ENCODE measurements at places on chromosomes 16 and 17.

DNA sequence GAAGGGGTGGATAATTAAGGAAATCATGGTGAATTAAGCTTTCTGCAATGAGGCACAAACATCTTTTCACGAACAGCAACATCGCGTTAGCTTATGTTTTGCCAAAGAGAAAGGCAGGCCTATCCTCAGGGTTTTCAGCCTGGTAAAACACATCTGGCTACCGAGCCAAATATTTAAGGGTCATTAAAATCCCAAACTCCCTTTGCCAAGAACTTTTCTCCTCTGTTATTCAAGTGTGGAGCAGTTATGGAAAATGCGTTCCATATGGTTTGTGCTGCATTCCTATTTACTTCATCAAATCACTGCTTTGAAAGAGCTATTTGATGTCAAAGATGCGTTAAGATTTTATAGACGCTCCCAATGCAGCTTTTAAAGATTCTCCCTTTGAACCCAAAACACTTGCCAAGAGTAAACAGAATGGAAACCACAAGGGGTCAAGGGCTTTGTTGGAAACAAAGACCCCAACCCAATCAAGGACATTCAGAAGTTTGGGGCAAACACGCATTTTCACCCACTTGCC is 308.3 kb upstream of the CDH5 start:
- DNase-seq: peak; percentile 38

DNA sequence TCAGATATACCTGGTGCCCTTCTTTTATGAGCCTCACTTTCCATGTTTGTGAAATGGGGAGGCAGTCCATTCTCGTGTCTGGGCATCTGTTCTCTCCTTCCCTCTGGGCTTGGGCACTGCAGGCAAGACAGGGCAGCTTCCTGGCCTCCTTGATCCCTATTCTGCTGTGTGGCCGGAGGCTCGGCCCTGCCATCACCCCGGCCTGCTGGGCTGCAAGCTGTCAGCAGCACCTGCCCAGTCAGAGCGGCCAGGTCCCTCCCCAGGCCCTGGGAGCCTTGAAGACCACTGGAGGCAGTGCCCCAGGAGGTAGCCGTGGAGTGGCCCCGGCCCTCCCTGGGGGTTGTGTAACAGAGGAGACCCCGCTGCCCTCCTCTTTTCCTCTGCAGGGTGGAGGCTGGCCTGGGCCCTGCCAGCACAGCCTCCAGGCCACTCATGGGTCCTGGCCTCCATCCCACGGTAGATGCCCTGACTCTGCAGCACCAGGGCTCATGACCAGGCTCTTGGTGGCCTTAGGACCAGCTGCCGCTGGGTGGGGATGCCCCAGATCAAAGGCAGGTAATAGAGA is 9.2 kb downstream of the KCNJ12 start:
- no peak for DNase-seq

DNA sequence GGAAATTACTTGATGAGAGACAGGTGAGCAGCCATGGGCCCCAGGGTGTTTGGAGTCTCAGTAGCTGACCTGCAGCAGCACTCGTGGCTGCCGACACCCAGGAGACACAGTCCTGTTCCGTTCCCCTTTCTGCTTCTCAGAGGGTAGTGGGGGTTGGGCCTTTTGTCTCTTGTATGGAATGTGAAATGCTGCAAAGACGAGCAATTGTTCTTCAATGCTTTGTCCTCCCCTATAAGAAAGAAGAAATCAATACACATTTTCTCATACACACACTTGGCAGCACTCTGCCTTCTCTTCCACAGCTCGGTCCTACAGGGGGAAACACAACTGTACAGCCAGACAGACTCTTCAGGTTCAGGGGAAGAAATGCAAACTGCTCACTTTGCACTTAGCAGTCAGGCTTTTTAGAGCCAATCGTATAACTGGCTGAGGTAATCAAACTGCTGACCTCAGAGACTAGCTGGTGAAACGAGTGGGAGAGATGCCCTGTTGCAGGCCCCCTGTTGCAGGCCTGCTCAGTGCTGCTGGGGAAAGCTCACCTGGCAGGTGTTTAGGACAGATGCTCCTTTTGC is 96.7 kb downstream of the AATF start:
- DNase-seq: no peak

DNA sequence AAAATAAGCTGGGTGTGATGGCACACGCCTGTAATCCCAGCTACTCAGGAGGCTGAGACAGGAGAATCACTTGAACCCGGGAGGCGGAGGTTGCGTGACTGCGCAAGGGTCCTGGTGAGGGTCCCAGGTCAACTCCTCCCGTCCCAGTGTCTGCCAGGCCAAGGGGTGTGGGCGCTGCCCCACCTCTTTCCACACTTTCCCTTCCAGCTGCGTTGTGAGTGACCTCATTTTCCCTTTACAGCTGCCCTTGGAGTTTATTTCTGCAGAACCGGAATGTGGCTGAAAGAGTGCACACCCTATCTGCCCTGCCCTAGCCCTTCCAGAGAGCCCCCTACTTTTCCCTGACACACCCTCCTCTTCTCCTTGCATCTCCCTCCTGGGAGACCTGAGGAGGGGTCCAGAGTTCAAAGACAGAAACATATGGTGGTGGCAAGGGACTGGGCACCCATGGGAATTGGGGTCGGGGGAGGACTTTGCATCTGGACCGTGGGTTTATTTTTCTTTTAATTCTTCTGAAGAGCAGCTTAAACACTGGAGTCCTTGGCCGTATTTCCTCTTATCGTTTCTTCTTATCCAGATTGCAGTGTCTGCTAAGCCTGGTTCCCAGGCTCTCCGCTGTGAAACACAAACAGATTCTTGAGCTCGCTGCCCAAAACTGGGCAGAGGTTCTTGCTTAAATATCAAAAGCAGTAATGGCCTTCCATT is 20.9 kb downstream of the MRC2 start:
- no peak for DNase-seq

DNA sequence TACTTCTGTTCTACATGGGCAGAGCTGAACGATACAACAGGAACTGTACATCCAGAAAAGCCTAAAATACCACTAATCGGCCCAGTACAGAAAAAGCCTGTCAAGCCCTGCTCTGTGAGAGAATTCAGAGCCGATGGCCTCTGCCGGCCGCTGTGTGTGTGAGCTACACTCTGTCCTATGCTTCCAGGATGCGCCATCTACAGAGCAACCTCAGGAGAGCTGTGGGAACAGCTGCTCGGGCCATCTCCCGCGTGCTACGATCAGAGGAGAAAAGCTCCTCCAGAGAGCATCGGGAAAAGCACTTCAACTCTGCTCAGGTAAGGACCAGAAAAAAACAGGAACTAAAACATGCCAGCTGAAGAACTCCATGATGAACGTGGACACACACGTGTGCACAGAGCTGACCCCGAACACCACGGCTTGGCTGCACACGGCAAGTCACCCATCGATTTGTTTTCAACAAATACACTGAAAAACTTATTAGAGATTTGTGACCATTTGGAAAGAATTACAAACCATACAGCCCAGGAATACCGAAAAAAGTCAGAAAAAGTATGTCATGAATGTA is 115.9 kb downstream of the ANKRD11 start:
- DNase-seq: peak; percentile 50

- DNase-seq: no peak
These were observed 7.3 kb upstream of the SMG1 start for GRCh38 chr16:18933501-18933900.

DNA sequence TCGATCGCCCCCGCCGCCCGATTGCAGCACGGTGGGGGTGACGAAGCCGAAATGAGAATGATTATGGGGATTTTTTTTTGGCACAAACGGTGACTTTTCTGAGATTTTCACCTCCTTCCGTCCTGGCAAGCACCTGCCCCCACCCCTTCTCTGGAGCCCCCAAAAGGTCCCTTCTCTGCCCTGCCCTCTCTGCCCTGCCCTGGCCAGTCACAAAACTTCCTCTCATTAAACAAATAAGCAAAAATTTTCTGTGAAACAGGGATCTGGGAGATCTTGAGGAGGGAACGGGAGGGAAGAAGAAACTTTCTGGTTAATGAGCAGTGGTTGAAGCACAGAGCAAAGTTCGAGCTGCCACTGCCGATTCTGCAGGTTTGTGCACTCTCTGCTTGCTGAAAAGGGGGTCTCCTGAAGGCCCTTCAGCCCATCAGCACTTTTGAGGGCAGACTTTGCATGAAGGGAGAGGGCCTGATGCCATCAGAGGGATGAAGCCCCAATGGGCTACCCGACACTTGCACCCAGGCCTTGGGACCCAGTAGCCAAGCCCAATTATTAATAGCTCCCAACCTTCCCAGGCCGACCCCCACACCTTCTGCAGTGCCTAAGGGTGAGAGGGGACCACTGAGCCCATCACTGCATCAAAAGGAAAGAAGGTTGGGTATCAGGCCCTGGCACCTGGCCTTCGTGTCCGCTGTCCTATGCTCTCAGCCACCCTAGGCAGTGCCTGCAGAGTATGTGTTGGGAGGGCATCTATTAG is 1.0 kb upstream of the HOXB8 start:
- DNase-seq: no peak

GRCh38 chr17:80762076-80762475 is 217.4 kb downstream of the RPTOR start:
- no peak for DNase-seq

DNA sequence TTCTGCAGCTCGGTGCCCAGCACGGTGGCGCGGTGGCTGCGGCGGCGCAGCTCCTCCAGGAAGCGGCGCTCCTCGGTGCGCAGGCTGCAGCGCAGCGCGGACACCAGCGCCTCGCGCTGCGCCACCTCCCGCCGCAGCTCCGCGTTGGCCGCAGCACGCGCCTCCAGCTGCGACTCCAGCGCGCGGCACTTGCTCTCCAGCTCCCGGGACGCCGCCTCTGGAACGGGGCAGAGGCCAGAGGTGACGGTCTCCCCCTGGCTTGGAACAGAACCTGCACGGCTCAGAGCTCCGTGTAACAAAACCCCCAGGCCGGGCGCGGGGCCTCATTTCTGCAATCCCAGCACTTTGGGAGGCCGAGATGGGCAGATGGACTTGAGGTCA is 13.2 kb upstream of the CLUH start:
- DNase-seq: no peak

GRCh38 chr16:13781169-13781564 is 138.8 kb upstream of the ERCC4 start:
- peak; percentile 34 for DNase-seq

DNA sequence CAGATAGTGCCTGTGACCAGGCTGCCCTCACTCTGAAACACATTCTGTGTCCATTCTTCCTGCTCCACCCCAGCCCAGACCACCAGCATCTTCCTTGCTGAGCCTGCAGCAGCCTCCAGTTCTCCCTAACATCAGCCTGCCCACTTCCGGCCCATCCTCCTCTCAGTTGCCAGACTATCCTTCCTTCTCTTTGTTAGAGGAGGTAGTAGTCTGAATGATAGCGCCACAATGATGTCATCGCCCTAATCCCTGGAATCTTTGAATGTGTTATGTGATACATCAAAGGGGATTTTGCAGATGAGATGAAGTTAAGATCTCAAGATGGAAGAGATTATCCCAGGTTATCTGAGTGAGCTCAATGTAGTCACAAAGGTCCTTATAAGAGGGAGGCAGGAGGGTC is 3.2 kb upstream of the ZDHHC1 start:
- no peak for DNase-seq

- DNase-seq: no peak
These were observed 11.1 kb upstream of the ATP2C2 start for GRCh38 chr16:84357191-84357651.

DNA sequence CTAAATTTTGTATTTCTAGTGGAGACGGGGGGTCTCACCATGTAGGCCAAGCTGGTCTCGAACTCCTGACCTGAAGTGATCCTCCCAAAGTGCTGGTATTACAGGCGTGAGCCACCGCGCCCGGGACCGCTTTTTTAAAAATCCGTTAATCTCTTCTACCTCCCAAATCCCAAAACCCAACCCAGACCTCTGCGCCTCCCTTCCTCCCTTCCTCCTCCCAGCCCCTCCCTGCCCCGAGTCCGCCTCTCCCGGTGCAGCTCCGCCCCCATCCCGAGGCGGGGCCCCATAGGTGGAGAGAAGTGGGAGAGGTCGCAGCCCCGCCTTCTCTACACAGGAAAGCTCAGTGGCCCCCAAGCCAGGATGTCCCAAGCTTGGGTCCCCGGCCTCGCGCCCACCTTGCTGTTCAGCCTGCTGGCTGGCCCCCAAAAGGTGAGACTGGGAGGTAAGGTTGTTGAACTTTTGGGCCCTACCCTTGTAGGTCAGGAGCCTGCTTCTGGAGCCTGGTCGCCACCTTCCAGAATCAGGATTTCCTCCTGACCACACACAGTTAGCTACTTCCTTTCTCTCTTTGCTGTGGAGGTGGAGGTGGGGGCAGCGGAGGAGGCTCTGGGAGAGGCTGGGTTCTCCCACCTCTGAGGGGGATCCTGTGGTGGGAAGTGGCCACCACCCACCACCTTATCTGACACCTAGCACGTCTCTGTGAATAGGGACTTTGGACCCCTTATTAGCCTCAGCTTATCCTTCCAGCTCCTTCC is at the start of gene TMEM92:
Gene TMEM92 (plus strand): TSS at position 325 of the 755 bp plus-strand sequence. CDS start 36 bp downstream, at position 361.
- DNase-seq: no peak

GRCh38 chr17:6994666-6995256 is 1.1 kb upstream of the ALOX12 start:
- no peak for DNase-seq

DNA sequence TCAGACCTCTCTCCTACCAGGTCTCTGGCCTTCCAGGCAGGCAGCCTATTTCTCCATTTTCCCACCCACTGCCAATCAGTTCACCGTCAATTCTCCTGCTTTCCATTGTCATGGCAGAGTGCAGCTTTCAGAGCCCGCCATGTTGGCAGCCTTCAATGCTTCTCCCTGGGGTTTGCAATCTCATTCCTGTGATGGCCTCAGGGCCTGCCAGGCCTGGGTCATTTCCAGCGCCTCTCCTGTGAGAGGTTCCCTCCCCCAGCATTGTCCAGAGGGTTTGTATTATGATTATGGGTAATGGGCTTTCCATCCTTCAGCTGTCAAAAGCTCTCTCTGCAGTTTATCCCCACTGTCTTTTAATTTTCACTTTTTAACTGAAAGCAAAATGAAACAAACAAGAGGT is 716.6 kb upstream of the CDH8 start:
- no peak for DNase-seq

GRCh38 chr17:37706446-37706845 is 38.4 kb downstream of the HNF1B start:
- DNase-seq: no peak

GRCh38 chr17:19378416-19379360 is at the start of gene MAPK7:
Gene MAPK7, plus strand, starts transcription at chr17:19378498. Its CDS starts 403 bp downstream, at chr17:19378901.
- no peak for DNase-seq

- no peak for DNase-seq
These were observed 26.0 kb downstream of the PITPNC1 start for GRCh38 chr17:67403065-67403464.

DNA sequence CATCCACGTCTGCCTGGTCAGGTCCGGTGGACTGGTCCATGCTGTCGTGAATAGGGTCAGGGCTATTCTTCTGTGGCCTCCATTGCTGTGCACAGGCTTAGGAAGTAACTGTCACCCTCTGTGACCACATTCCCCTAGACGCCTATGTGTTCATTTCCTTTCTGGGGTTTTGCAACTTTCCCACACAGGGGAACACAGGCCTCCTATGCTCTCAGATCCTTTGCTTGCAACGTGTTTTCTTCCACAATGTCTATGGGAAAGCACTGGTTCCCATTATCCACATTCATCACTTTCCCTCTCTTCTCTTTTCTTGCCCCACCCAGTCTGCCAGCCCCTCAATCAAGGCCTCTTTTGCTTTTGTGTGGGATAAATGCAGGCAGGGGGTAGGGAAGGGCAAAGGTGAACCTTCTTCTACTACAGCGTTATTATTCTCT is 43.2 kb upstream of the DNAJA2 start:
- no peak for DNase-seq

GRCh38 chr16:57563487-57563750 is 21.0 kb downstream of the ADGRG5 start:
- no peak for DNase-seq

Data from DMS79 treated with DMSO at 0.1 percent for 48 hours (cell line).